ENCODE measurements at places on chromosomes 11 and 22.

DNA sequence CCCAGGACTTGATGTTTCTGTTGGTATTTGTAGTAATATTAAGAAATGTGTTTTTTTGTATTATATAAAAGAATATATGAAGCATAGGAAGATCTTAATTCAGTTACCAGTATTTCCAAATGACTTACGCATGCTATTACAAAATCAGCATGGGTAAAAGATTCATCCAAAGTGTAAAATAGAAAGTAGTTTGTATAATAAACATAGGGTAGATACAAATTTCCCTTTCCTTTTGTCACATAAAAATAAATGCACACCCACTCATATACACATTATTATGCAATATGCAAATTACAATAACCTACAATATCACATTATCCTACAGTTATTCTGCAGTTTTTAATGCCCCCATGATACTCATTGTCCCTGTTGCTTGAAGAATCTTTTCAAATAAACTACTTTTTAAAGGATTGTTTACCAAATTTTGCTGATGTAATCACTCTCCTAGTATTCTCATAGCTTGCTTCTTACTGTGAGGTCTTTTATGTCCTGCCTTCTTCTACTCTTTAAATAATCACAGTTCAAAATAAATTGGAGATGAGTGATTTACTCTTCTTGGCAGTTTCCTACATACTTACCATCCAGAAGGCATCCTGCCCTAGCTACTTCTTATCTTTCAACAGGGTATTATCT, 244.0 kb downstream of the CASP12 start:
- DNase-seq, result peak; percentile 34

GRCh38 chr11:45675646-45676045, 10.2 kb upstream of the CHST1 start:
- no peak for DNase-seq

- DNase-seq, result no peak
Observed at GRCh38 chr22:44479662-44480061, 18.4 kb downstream of the RTL6 start.

DNA sequence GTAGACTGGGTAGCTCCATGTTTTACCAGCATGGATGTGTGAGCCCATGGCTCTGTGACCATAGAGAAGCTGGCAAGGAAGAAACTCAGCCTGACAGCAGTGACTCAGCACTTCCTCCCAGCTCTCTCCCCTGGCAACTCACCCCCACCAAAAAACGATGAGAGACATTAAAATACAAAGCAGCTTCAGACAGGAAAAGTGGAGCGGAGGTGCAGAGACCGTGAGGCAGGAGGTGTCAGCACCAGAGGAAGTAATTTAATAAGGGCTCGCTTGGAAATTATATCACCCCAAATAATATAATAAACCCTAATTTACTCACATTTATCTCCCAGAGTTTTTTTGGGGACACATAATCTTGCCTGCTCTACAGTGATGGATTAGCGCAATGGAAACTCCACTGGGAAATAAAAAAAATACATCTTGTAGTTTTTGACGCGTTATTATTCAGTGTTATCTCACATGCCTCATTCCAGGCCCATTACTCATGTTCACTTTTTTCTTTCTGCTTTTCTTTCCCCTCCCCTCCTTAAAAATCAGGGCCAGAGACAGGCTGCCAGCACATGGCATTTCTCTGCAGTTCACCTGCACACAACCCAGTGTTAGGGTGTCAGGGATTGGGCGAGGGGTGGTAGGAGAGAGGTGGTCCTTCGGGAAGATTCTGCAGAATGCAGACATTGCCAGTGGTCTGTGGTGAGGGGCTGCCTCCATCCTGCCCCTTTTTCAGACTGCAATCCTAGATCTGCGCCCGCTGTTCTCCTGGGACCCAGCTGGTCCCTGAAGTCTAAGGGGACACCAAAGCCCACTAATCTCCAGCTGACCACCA, 170.8 kb downstream of the BUD13 start:
- DNase-seq, result no peak

DNA sequence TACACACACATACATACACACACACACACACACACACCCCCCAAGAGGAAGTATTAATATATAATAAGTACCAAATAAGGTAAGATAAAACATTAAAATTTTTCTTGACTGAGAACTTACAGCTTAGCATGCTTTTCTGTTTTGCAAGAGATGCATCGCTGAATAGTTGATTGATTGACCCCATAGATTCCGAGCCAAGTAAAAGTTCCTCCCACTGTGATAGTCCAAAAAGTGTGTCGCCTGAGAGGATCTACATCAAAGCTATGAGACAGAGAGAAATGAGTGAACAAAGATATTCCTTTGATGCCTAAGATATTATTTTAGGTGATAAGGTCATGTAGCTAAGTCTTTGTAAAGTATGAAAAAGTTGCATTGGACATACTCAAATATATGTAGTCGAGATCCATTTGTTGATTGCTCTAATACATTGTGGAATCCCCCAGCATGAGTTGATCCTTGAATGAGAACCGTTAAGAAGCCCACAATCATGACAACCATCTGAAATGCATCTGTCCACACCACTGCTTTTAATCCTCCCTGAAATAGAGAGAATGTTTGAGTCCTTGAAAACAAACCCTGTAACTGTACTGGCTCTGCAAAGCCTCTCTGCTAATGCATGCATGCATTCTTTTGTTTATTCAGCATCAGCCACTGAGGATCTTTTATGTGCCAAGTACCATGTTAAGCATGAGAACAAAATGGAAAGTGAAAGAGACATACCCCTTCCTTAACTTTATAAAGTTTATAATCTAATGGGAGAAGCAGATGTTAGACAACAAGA, 18.3 kb downstream of the SLC5A12 start:
- DNase-seq, result no peak

GRCh38 chr11:66727282-66728037, 1.6 kb downstream of the SPTBN2 start:
- peak; percentile 34 for DNase-seq

GRCh38 chr11:108698844-108699642, 34.2 kb downstream of the DDX10 start:
- DNase-seq, result no peak

DNA sequence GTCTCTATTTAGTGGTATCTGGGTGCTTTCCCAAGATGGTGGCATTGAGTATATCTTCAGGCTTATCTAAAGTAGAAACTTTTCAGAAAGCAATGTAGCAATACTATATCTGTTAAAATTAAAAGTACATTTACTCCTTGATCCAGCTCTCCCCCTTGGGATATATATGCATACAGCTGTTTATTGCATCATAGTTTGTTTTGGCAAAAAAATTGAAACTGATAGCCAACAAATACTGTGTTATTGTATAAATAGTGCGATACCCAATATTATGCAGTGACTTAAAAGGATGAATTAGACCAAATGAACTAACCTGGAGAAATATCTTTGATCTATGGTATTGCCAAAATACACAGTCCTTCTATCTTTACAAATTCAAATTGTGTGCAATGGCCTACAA, 8.4 kb upstream of the OR10A3 start:
- no peak for DNase-seq

DNA sequence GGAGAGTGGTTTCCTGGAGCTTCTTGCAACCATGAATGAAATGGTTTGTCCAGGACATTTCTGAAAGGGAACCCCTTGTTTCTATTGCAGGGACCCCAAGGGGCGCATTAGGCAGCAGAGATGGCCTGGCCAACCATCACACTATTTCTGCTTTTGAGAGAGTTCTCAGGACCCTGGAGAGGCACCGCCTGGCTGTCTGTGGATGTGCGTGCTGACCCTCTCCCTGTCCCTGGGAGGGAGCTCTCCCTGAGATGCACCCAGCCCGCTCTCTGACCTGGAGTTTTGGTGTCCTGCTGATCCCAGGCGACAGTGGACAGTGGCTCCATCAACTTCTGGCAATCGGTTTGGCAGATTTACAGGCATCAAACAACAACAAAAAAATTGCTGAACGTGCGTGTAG, 80.3 kb upstream of the SLC22A12 start:
- DNase-seq, result no peak

Data from inflammatory macrophage treated with lipopolysaccharide for 1 hour (primary cell).